ENCODE measurements at places on chromosomes 3 and 15.

- no peak for DNase-seq
These were observed 74.6 kb downstream of the WNT5A start for GRCh38 chr3:55412545-55412944.

- DNase-seq: no peak
These were observed 55.4 kb downstream of the VGLL4 start for GRCh38 chr3:11588338-11588737.

GRCh38 chr3:45538641-45538986 is 55.9 kb upstream of the LIMD1 start:
- no peak for DNase-seq

- no peak for DNase-seq
These were observed 144.0 kb upstream of the SUCLG2 start for GRCh38 chr3:67798412-67798811.

DNA sequence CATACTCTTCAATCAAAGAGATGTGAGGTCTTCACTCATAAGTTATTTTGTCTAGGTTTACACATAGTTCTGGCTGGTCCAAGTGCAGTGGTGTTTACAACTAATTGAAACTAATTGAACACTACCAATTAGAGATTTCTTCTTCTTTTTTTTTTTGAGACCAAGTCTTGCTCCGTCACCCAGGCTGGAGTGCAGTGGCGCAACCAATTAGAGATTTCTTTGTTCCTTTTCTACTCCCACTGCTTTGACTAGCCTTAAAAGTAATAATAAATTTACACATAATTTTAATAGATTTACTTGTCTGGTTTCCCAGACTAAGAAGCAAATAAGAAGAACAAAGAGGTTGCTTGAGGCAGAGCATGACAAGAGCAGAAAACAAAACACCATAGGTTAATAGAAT is 6.7 kb upstream of the DENND6A start:
- DNase-seq: no peak

DNA sequence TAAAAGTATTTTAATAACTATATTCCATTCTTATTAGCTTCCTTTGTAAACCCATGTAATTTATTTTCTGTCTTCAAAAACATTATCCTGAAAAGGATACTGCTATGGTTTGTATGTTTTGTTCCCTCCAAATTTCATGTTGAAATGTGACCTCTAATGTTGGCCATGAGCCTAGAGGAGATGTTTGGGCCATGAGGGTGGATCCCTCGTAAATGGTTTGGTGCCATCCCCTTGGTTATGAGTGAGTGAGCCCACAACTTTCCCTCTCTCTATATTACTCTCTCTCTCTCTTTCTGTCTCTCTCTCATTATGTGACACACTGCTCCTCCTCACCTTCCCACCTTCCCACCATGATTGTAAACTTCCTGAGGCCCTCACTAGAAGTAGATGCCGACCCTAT is 357.7 kb downstream of the MFSD1 start:
- no peak for DNase-seq

DNA sequence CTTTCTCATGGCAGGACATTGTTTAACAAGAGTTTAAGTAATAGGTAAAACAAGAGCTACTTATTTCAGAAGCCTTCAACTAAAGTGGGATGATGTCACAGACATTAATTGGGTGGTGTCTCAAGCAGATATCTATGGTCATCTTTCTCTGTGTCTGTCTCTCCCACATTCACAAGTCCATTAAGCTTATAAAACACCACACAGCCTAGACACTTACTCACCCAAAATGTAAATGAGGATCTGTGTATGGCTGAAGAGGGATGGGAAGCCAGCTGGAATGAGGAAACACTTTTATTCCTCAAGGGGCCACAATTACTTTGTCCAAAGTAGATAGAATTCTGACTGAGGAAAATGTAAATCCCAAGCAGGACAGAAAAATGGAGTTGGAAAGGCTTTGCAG is 183.8 kb downstream of the THRB start:
- no peak for DNase-seq

GRCh38 chr15:61449186-61449702 is 220.1 kb upstream of the RORA start:
- no peak for DNase-seq

DNA sequence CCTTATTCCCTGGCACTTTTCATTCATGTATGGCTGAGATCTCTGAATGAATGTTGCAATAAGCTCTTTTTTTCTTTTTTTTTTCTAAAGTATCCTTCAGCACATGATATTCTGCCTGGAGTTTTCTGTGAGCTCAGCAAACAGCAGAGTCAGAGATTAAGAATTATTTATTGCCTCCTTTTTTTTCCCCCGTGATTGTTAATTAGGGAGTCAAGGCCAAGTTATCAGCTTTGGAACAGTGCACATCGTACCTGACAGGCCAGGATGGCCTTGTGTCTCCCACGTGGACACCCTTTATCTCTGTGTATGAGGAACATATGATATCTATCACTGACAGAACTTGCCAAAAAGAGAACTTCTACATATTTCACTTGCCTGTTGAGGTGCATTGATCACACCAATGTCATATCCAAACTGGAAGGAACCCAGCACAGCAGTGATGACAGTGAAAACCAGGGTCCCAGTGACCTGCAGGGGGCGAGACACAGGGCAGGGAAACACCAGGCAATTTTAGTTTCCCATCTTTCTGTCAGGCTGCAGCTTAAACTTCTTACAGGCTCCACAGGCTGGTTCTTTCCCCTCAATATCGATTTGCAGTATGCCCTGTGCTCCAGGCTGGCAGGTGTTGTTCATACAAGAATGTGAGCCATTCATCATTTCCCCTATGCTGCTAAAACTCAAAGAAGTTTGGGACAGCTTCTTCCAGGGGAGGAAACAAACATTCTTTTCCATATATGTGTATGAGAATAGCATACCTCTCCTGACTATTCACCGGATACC is 8.2 kb downstream of the SLC2A2 start:
- no peak for DNase-seq

- no peak for DNase-seq
These were observed 47.3 kb upstream of the XRN1 start for GRCh38 chr3:142495103-142495502.

GRCh38 chr3:176757429-176757828 is 439.9 kb downstream of the TBL1XR1 start:
- no peak for DNase-seq

DNA sequence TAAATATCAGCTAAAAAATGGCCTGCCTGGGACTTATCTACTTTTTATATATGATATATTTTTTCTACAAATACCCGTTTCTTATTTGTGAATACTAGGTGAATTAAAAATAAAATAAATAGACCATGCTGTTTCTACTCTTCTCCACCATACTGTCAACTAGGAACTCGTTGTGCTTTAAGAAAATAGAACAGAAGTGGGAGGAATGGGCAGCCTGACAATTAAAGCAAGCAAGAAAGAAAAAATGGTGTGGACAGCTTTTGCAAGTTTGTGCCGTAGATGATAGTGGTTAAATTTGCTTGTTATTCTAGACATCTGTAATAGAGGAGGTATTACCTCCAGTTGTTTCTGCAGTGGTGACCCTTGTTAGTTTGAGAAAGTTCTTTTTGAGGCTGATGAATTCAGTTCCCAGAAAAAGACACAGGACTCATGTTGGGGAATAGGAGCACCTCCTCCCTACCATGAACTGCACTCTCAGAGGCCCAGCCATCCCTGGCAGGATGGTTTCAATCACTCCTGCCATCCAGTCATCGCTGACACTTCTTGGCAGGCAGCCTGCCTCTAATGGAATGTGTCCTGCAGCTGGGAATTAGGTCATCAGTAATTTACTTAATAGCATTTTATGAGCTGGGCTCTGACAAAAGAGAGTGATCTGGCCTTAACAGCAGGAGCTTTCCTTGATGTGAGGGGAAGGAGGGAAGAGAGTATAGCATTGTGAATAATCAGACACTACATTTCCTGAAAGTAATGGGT is 105.0 kb upstream of the GAP43 start:
- DNase-seq: peak; percentile 29

GRCh38 chr3:133191818-133192217 is 153.6 kb downstream of the TMEM108 start:
- no peak for DNase-seq

DNA sequence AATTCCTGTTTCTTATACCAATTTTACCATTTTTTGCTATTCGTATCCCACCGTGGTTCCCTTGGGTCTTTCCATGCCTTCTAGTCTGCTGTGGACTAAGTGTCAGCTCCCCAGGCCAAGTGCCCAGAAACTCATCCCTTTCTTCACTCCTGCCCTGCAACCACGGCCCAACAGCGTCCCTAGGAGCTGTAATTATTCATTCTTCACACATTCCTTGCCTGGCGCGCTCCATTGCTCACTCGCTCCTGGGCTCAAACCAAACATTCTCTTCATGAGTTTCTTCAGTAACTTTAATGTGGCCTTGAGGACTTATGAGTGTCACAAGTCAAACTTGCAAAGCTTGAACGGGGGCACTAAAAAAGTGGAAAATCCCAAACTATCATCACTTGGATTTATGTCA is 15.7 kb downstream of the GABRB3 start:
- DNase-seq: no peak

- peak; percentile 32 for DNase-seq
These were observed 103.4 kb downstream of the IGF1R start for GRCh38 chr15:98751767-98752166.

DNA sequence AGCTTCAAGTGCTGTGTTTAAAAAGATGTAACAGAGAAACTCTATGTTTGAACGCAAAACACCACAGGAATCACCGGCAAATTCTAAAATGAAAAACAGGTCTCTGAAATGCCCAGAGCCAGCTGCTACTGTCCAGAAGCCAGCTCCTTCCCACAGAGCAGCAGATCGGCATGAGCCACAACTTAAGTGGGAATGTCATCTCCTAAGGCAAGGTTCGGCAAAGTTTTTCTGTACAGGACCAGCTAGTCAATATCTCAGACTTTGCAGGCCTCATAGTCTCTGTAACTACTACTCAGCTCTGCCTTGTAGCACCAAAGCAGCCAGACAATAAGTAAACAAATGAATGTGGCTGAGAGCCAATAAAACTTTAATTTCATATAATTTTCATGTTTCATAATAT is 4.9 kb downstream of the PLOD2 start:
- no peak for DNase-seq

DNA sequence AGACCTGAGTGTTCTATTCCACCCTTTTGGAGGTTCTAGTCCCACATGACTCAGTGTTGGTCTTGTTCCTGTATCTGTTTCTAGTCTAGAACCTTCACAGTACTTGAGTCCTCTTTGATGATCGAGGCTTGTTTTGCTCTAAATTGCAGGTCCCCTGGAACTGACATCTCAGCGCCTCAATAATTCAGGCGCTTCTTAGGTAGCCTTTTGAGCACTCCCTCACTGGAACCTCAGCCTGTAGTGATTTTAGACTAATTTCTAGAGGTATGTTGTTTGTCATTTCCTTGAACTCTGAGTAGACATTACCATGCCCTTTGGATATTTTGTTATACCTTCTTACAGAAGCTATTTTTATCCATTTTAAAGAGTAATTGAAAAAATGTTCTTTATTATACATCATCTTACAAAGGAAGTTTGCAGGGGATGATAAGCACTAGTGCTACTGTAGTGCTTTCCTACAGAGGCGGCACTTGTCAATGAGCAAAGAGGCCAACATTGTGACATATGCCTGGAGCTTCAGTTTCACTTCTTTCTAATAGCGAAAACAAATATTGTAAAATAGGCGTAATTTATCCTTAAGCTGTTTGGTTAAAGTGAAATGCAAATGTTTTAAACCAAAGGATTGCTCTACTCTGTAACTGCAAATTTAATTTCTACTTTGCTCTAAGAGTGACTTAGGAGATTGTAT is 75.7 kb downstream of the EFL1 start:
- no peak for DNase-seq

GRCh38 chr3:156240642-156241041 is 120.3 kb downstream of the KCNAB1 start:
- no peak for DNase-seq

- DNase-seq: no peak
These were observed 212.0 kb downstream of the MEIS2 start for GRCh38 chr15:36888011-36888992.

- no peak for DNase-seq
These were observed 8.3 kb downstream of the MYO5A start for GRCh38 chr15:52520421-52520820.

DNA sequence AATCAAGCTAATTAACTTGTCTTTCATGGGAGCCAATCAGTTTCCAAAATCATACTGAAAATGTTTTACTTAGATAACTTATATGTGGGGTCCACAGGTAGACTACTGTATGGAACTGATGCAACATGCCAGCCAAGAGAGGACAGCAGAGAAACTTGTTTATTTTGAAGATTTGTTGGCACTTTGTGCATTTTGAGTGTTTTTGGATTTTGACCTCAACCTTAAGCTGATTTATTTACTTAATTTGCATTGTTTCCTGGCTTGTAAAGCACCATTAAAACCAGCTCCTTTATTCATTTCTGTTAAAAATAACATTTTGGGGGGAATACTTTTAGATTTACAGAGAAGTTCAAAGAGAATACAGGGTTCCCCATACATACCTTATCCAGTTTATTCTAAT is 166.6 kb downstream of the MCTP2 start:
- no peak for DNase-seq

DNA sequence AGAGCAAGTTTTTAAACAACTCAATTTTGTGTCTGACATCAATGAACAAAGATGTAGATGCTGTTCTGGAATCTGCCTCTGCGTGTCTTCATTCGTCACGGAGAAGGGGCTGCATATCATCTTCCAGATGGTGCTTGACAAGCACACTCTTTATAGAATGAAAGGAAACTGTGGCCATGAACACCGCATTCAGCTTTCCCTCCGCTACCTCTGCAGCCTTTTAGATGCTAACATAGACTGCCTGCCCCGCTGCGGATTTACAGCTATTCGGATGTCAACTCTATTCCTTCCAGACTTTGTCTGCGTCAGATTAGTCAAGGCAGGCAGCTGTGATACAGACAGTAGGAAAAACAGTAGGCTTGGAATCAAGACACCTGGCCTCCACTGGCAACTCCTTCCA is 232.9 kb downstream of the TJP1 start:
- DNase-seq: peak; percentile 10

DNA sequence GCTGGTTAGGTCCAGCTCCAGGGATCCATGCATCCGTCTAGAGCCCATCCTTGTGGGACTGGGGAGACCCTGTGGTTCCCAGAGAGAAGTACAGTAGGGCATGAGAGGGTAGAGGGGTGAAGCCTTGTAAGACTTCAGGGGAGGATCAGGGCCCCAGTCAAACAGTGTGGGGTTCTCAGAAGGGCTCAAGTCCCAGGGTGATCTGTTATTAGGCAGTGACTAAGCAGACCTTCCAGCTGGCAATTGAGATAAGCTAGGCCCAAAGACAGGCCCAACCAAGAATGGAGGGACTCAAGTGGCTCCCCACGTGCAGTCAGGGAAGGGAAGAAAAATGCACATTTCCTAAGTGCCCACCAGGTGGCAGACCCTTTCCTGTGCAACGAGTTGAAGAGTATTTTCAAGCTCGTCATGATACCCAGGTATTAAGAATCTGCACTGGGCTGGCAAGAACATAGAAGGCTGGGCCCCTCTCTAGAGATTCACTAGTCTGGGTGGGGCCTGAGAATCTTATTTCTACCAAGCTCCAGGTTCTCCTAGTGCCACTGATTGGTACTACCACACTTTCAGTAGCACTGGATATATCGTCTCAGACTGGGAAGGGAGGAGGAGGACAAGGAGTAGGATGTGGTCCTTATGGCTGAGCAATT is 240.8 kb downstream of the NR1D2 start:
- peak; percentile 11 for DNase-seq

Data from foreskin melanocyte (primary cell).